Omental fat pad (tissue), 4 donors: ENCODE measurements at places on chromosomes 4 and X.

- DNase-seq = no peak
Observed at GRCh38 chr4:173436149-173436579, 37.2 kb upstream of the SCRG1 start.

GRCh38 chrX:118990512-118991227 lies 16.3 kb downstream of the LONRF3 start:
- no peak for DNase-seq

GRCh38 chr4:55018978-55019377 lies 106.4 kb downstream of the KDR start:
- DNase-seq = no peak

DNA sequence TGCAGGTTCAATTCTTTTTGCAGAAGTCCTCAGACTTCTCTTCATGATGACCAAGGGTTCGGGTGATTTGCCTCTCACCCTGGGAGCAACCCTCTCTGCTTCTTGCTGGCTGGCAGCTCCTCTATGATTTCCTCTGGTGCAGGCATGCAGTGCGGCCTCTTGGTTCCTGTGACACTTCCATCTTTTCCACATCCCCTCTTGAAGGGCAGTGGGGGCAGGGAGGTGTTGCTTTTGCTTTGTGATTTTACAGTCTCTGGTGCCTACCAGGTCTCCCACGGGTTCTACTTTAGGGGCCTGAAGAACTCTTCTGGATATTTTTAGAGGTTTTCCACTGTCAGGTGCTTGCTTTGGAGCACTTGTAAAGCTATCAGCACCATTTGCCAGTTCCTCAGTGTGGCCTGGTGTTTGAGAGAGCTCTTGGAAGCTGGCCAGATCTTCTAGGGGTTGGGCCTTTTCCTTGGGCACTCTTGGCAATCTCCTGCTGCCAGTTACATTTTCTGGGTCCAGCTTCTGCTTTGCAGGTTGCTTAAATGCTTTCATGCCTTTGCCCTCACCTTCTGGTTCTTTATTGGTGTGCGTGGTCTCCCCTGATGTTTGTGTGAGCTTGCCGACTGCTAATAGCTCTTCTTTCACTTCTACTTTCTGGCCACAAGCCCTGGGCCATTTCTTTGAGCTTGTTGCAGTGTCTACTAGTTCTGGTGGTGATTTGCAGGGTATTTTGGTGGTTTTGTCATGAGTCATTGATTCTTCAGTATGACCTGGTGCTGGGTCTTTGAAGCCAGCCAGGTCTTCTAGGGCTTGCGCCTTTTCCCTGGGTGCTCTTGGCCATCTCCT lies 11.5 kb upstream of the CHST7 start:
- DNase-seq = no peak

DNA sequence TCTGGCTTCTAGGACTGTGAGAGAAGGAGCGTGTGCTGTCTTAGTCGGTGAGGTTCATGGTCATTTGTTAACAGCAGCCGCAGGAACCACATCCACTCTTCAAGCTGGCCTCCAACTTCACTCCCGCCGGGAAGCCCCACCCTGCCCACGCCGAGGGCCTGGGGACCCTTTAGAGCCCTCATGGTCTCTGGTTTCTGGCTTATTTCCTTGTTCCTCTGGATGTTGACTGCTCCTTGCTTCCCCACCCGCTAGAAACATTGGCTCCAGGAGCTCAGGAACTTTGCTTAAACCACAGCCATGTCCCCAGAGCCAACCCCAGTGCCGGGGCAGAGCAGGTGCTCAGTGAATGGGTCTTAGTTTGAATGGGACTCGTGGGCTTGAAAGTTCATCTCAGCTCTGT lies 40.8 kb downstream of the HTRA3 start:
- DNase-seq = no peak

- no peak for DNase-seq
Observed at GRCh38 chr4:139603576-139604410, 47.8 kb upstream of the SETD7 start.

- no peak for DNase-seq
Observed at GRCh38 chrX:109704563-109704962, 28.5 kb downstream of the ACSL4 start.

DNA sequence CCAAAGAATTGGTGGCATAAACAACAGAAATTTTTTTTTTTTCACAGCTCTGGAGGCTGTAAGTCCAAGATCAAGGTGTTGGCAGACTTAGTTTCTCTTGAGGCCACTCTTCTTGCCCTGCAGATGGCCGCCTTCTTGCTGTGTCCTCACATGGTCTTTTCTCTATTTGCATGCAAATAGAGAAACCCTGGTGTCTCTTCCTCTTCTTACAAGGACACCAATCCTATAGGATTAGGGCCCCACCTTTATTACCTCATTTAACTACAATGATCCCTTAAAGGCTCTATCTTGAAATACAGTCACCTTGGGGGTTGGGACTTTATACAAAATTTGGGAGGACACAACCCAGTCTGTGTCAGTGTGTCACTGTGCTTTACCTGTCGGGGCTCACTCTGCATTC lies 175.4 kb upstream of the PGRMC2 start:
- no peak for DNase-seq

- DNase-seq = no peak
Observed at GRCh38 chr4:7107166-7107905, 39.5 kb upstream of the GRPEL1 start.

- no peak for DNase-seq
Observed at GRCh38 chr4:84479663-84480062, 19.4 kb downstream of the NKX6-1 start.

DNA sequence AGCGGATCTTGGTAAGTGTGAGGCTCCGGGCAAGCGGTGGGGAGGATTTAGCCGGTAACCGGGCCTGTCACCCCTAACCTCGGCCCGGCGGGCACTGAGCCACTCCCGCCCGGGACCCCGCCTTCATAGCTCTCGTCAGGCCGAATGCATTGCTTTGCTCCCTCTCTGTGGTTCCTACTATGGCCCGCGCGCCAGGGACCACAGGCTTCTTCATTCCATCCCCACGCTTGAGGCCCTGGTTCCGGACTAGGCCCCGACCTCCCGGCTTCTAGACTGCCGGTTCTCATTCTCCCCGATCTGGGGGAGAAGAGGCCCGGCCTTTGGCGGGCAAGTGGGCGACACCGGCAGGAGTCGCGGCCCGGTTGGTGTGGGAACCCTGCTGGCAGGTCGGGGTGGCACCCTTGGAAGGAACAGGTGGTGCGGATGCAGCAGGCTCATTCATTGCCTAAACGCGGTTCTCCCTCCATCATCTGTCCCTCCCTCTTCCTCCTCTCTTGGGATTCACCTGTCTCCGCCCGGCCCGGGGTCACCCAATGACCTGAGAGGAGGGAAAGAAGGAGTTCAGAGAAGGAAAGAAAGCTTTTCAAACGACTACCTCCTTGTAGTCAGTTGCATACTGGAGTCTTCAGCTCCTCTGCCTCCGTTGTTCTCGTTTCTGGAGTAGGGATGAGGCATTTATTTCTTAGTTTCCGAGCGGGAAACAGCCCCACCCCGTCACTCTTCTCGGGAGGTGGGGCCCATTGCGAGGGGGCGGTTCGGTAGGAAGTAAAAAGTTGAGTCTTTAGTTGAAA lies at the start of gene NDUFC1:
Gene NDUFC1, minus strand, starts transcription at position 657 of the 791 bp plus-strand sequence. CDS start 6,679 bp downstream, outside the sequence.
- no peak for DNase-seq

DNA sequence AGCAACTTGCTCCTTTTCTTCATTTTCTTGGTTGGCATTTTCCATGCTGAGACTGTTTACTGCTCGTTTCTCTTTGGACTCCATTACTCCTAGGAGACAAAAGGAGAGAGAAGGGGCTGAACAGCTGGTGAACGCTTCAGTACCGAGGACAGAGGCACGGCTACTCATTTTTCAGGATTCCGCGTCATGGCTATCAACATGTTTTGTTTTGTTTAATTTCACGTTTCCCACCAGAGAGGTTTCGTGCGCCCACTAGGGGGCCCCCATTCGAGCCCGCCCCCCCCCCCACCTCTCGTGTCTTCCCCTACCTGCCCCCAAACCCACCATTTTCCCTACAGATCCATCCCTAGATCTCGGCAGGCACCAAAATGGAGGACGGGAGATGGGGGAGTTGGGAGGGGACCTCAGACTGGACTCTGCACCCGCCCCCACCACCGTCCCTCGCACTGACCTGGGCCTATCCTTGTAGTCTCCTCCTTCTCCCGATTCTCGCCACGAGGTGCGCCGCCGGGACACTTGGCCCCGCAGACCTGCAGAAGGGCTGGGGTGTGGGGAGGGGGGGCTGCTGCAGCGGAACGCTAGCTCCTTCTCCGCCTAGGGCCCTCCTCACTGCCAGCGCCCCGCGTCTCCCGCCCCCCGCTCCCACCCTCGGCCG lies 653 bp downstream of the BEX1 start:
- DNase-seq = no peak

GRCh38 chr4:73523126-73523525 lies 41.6 kb downstream of the AFM start:
- DNase-seq = no peak

DNA sequence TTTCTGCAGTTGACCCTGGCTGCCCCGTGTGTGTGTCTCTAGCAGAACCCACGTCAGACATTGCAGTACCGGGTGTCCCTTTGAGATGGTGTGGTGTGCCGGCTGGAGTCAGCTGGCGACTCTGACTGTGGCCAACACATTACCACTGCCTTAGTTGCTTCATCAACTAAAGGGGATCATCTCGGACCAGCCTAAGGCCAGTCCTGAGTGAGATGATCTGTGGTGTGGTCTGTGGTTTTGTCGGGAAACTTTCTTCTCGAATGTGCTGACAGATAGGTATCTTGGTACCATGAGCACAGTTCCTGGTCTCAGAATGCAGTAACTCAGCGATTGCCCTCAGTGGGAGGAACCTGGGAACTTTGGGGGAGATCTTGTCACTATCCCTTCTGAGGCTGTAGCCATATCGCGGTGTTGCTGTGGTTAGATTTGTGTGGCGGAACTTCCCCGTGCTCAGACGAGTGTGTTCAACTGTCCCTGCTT lies 15.8 kb downstream of the TBC1D14 start:
- DNase-seq = no peak

DNA sequence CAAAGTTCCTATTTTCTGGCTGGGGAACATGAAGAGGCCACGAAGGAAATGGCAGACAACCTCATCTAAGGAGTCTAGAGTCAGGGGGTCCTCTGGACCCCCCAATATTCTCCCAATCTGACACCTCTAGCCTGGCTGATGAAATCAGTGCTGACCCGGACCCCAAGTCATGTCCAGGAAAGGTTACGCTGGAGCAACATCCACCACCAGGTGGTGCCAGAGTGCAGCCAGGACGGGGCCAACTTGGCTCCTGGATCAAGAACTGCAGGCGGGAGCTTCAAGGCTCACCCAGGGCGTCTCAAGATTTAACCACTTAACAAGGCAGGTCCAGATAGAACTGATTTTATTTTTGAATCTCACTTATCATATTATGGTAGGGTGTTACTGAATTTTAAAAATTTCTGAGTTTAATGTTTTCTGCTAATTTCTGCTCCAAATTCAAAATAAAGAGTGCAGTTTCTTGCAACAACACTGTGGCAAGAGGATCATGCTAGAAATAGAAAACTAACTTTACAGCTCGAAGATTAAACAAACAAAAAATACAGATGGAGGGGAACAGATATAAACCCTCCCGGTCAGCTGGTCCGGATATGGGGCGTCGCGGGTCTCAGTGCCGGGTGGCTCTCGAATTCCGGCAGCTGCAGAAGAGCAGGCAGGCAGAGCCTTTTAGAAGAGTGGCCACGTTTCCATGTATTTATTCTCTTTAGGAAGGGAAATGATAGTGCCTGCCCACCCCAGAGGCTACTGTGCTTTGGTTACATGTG lies 135.5 kb downstream of the AFAP1 start:
- peak; percentile 90 for DNase-seq

GRCh38 chr4:127957105-127957504 lies 7.9 kb downstream of the MFSD8 start:
- no peak for DNase-seq

DNA sequence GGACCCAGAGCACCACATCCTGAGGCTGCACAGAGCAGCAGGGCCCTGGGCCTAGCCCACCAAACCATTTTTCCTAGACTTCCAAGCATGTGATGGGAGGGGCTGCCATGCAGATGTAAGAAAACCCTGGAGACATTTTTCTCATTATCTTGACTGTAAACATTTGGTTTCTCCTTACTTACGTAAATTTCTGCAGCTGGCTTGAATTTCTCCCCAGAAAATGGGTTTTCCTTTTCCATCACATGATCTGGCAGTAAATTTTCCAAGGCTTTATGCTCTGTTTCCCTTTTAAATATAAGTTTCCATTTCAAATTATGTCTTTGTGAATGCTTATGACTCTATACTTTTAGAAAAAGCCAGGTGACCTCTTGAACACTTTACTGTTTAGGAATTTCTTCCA lies 945.9 kb upstream of the NDST4 start:
- DNase-seq = no peak

DNA sequence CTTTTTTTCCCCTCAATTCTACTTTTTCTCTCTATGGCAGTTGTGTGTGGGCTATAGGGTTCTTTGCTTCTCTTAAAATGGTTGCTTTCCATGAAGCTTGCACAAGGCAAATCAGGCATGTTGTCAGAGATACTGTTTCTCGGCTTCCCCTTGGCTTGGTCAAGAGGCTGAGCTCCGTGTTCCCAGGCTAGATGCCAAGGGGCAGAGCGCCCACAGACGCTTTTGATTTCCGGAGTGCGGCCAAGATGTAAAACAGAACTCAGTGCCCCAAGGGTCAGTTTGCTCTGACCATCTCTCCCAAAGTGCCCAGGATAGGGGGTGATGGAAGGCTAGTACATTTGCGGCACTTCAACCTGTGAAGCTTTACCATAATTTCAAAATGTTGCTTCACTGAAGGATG lies 64.2 kb upstream of the DIPK2B start:
- DNase-seq = no peak

DNA sequence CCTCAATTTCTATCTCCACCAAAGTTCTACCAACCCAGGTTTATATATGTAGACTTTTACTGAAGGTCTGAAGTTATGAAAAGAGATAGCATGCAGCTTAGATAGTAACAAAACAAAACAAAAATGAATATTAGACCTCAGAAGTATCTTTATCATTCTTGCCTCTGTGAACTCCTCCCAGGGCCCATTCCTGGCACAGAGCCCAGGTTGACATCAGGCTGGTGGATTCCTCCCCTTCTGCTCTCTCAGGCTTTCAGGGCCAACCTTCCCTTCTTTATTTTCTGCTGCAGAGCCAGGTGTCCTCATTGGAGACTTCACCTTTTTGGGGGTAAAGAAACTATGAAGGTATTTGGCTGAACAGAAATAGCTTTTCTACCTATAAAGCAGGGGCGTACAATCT lies 112.8 kb upstream of the PITX2 start:
- DNase-seq = no peak

DNA sequence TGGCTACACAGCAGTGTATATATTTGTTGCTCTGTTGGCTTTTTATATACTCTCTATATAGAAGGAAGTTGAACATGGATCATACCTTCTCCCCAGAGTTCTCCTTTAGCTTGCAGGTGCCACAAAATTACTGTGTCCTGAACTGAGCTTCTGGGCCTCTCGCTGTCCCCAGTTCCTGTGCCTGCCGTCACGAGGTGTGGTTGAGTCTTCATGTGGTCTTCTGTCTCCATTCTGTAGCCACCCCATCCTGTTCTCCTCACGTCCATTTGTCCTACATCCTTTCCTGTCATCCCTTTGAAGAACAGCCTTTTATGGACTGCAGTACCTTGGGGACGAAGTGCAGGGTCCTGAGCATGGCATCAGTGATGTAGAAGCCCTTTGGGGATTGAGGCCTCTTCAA lies 14.5 kb downstream of the TMEM131L start:
- no peak for DNase-seq
